ENCODE measurements at places on chromosomes 11 and 22.

DNA sequence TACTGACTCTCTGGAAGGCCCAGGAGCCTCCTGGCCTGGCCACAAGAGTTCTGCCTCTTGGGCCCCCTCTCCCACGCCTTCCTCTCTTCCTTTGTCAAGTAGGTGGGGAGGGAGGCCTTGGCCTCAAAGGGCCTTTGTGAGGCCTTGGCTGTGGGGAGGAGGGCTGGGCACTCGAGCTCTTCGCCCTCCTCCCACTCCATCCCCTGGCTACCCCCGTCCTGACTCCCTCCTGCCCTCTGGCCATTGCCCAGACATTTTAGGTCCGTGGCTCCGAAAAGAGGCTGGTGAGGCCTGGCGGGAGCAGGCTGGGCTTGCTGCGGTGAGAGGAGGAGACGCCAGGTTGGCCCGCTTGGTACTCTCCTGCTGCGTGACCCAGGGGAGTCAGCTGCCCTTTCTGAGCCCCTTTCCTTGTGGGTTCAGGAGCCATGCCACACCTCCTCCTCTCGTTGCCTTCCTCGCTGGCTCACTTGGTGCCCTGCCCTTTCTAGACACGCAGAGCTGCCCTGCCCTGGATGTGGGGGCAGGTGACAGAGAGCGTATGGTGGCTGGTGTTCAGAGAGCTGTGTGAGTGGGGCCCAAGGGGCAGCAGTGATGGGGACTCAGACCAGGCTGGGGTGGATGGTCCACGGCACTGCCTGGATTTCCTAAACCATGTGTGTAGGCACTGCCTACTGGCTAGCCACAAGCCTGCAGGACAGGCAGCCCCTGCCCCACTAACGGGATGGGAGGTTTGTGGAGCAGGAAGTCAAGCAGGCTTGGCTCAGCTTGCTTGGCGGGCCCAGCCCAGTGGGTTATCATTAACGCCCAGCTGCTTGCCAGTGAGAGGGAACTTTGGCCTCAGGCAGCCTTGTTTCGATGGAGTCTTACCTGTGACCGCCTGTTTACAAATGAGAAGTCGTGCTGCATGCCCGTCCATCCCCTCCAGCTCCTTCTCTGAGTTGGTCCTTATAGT, 15.8 kb upstream of the OMP start:
- no peak for DNase-seq

- DNase-seq, result no peak
Measured at GRCh38 chr11:12962306-12962705, 46.8 kb upstream of the RASSF10 start.

GRCh38 chr11:44818110-44818509, 91.3 kb downstream of the TSPAN18 start:
- DNase-seq, result no peak

DNA sequence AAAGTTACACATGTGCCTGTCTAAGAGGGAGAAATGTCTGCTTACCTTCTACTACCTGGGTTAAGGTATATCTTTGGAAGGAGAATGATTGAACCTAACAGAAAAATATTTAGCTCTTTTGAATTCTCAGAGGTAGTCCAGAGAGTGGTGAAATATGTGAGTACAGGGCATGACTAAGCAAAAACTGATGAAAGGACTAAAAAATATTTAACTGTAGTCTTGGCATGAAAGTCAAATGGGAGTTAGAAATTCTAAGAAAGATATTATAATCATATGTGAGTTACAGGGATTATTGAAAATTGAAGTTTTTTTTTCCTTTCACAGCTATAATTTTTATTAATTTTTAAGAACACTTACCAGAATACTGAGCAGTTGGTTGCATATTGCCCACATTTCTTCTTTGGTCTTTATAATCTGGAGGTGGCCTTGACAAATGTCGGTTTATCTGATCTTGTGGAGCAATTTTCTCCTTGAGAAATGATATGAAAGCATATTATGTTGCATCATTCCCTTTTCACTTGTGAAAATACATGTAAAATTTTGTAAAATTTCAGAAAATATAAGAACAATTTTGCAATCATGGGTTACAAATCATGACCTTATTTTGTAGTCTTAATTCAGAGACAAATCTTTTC, 61.4 kb upstream of the MTMR2 start:
- no peak for DNase-seq

GRCh38 chr11:72353861-72354260, 80.5 kb downstream of the CLPB start:
- no peak for DNase-seq

Data from stimulated activated CD4-positive, alpha-beta T cell treated with anti-CD3 and anti-CD28 coated beads, Interleukin-1b, Interleukin-23, amount 100 ng/mL, for 4 hours (primary cell).